Stimulated activated CD8-positive, alpha-beta memory T cell treated with anti-CD3 and anti-CD28 coated beads, Interleukin-7, amount 100 ng/mL, for 4 hours (primary cell): ENCODE measurements at places on chromosomes 11 and 22.

DNA sequence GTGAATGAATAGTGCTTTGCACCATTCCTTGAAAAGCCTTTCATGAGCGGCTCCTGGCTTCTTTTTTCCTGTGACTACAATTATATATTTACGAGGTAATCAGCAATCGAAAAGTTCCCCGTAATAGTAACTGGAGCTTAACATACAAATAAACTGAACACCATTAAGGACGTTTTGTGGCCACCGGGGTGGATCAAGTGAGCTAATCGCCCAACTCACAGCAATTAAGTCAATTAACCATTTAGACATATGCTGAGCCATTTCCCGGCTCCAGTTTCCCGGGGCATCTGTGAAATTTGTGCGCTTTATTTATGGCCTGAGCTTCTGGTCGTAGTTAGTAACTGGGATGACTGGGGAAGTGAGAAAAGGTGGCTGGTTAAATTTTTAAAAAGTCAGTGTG, 465.2 kb downstream of the MIAT start:
- no peak for DNase-seq

- no peak for DNase-seq
Measured at GRCh38 chr11:73862986-73863385, 13.7 kb downstream of the COA4 start.

GRCh38 chr11:44727373-44728287, 868 bp downstream of the TSPAN18 start:
- DNase-seq = peak; percentile 36

- no peak for DNase-seq
Measured at GRCh38 chr22:26563022-26563421, 26.9 kb downstream of the TPST2 start.

- no peak for DNase-seq
Measured at GRCh38 chr11:83436855-83437254, 150.7 kb upstream of the CCDC90B start.
